ENCODE measurements at places on chromosomes 3 and 15. TPM values are rescaled to one million over a fixed set of nuclear protein-coding genes. Genes with fewer than 3 reads are reported as not detected.
A peak's percentile ranks its signal among the peaks of the same experiment; 100 is the strongest.

LRRIQ4 gene
- not detected for total RNA-seq

RAB27A gene
- 205 TPM for total RNA-seq

REC114 gene
- total RNA-seq: not detected

GRCh38 chr3:175381685-175382084 lies 522.6 kb downstream of the NAALADL2 start:
- no peak overlapping the region for H3K27ac ChIP-seq
- H3K36me3 ChIP-seq: no peaks in the 10 kb centered on the region
- H3K4me3 ChIP-seq: no peak overlapping the region
- DNase-seq: no peak
- H3K4me1 ChIP-seq: no peaks in the 10 kb centered on the region

- peaks cover 69% of the 10 kb centered on the region for H3K4me1 ChIP-seq
- H3K27me3 ChIP-seq: no peaks in the 10 kb centered on the region
- no peak for DNase-seq
- H3K4me3 ChIP-seq: no peak overlapping the region
- H3K27ac ChIP-seq: peak overlapping the region; percentile 54
Measured at GRCh38 chr3:58020783-58021071, 12.5 kb downstream of the FLNB start.

DNA sequence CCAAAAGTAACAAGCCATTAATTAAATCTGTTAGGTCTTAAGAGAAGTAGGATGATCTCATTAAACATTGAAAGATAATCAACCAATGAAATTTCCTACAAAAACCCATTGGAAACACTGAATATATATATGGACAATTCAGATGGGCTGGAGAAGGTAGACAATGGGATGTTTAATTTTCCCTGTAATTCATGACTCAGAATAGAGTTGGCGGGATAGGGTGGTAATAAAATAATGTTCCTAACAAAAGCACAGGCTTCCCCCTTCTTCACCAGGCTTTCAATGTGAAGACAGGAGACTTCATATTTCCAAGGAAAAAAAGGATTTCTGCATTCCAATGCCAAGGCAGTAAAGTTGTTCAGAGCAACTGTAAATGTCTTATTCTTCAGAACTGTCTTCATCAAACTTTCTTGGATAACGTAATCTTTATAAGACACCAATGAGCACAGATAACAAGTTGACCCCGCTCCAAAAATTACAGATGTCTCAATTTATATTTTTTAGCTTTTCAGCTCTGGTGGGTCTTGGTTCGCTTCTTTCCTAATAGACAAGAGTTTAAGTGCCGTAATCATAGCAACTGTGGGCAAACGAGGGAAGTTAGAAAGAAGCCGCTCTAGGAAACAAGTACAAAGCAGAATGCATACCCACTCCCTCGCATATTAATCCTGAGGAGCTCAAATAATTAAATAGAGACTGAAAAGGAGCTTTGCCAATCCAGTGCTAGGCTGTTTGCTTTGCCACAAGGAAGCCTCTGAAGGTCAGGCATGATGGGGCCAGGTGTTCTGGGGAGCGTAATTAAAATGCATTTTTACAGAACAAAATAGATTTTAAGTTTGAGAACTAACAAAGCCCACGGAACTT lies 377.0 kb downstream of the FOXP1 start:
- no peak overlapping the region for H3K4me3 ChIP-seq
- DNase-seq: no peak
- H3K4me1 ChIP-seq: peaks cover 98% of the 10 kb centered on the region
- peaks cover 4% of the 10 kb centered on the region for H3K36me3 ChIP-seq
- no peaks in the 10 kb centered on the region for H3K27me3 ChIP-seq

DNA sequence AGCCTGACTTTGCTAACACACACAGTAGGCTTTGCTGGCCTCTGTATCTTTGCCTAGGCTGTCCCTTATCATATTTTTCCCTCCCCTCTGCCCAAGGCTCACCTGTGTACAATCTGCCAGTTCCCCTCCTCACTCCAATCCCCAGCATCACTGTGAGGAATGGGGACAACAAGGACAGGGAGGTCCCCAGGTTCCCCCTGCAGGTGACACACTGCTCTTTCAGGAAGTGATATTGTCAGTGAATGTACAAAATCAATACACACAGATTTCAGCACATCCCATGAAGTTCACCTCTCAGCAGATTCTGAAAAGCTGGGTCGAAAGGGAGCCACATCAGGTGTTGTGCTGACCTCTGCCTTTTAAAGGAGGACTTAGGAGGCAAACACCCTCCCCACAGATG lies 177.5 kb downstream of the RAB11A start:
- H3K4me3 ChIP-seq: no peak overlapping the region
- H3K27me3 ChIP-seq: no peaks in the 10 kb centered on the region
- H3K4me1 ChIP-seq: no peaks in the 10 kb centered on the region
- H3K27ac ChIP-seq: no peak overlapping the region

DNA sequence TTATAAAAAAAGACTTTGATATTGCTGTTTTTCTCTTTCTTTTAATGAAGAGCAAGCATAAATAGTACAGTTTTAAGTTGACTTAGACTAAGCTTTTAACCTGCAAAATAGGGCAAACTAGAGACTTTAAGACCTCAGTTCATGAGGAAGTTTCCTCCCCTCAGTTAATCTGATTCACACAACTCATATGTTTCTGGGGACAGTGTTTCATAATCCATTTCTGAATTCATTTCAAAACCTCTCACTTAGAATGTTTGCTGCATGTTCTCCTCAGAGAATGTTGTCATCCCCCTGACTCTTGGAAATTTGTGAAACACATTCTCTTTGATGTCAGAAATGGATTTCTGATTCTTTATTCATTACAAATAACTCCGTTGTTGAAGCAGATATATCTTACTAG lies 79.3 kb upstream of the SKOR1 start:
- H3K4me1 ChIP-seq: peaks cover 75% of the 10 kb centered on the region
- DNase-seq: no peak
- H3K27ac ChIP-seq: peak overlapping the region; percentile 88
- peaks cover 2% of the 10 kb centered on the region for H3K36me3 ChIP-seq
- H3K27me3 ChIP-seq: no peaks in the 10 kb centered on the region

- H3K4me3 ChIP-seq: no peak overlapping the region
- H3K4me1 ChIP-seq: no peaks in the 10 kb centered on the region
- DNase-seq: no peak
- no peaks in the 10 kb centered on the region for H3K27me3 ChIP-seq
Measured at GRCh38 chr3:48119505-48120193, 68.6 kb downstream of the CDC25A start.

- DNase-seq: no peak
- no peaks in the 10 kb centered on the region for H3K4me1 ChIP-seq
- H3K4me3 ChIP-seq: no peak overlapping the region
- H3K27me3 ChIP-seq: no peaks in the 10 kb centered on the region
- H3K36me3 ChIP-seq: no peaks in the 10 kb centered on the region
Measured at GRCh38 chr15:42282344-42282743, 9.1 kb upstream of the TMEM87A start.

DNA sequence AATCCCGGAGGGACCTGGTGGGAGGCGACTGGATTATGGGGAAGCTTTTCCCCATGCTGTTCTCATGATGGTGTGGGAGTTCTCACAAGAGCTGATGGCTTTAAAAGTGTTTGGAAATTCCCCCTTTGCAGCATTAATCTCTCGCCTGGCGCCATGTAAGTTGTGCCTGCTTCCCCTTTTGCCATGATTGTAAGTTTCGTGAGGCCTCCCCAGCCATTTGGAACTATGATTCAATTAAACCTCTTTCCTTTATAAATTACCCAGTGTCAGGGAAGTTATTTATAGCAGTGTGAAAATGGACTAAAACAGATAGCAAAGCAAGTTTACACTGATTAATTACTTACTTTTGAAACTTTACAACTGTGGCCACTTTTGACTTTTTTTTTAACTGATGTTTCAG lies 10.6 kb upstream of the U2SURP start:
- H3K4me3 ChIP-seq: no peak overlapping the region
- H3K27ac ChIP-seq: no peak overlapping the region
- H3K27me3 ChIP-seq: peaks cover 10% of the 10 kb centered on the region

- peak overlapping the region; percentile 79 for H3K4me3 ChIP-seq
- no peaks in the 10 kb centered on the region for H3K36me3 ChIP-seq
- peak; percentile 24 for DNase-seq
- H3K27ac ChIP-seq: peak overlapping the region; percentile 98
- H3K27me3 ChIP-seq: no peaks in the 10 kb centered on the region
Measured at GRCh38 chr3:172138792-172139507, 99.6 kb downstream of the FNDC3B start.

DNA sequence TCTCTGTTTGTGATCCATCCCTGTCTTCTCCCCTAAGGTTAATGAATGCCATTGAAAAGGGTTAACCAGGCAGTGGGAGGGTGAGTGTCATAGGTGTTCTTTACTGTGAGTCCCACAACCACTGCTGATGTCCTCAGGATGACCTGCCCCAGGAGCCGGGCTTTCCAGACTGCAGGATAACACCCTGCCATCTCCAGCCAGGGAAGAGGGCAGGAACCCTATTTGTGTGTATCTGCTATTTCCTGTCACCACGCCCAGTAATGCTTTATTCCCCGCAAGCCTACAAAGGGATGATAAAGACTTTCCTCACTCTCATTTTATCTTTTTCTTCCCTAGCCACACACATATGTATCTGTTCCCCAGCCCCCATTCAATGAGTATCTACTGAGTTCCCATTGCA lies 15.6 kb upstream of the CTXND1 start:
- DNase-seq: no peak
- peaks cover 43% of the 10 kb centered on the region for H3K27me3 ChIP-seq
- no peaks in the 10 kb centered on the region for H3K4me1 ChIP-seq
